ENCODE measurements at places on chromosomes 12 and 14. TPM values are rescaled to one million over a fixed set of nuclear protein-coding genes. Genes with fewer than 3 reads are reported as not detected.

LAG3 gene
- total RNA-seq = 1.0 TPM

SLCO1B1 gene
- not detected for total RNA-seq

NTF3 gene
- 0.80 TPM for total RNA-seq

RDH16 gene
- total RNA-seq = 0.10 TPM

AKAP5 gene
- 4.2 TPM for total RNA-seq

CMA1 gene
- not detected for total RNA-seq
